ENCODE measurements at places on chromosomes 1 and 21. TPM values are rescaled to one million over a fixed set of nuclear protein-coding genes. Genes with fewer than 3 reads are reported as not detected.

GRCh38 chr1:116966791-116967190 is 34.8 kb upstream of the CD101 start:
- H3K36me3 ChIP-seq: peaks cover 2% of the 10 kb centered on the region
- H3K4me3 ChIP-seq: no peak overlapping the region
- no peak overlapping the region for H3K27ac ChIP-seq
- no peak for DNase-seq
- H3K27me3 ChIP-seq: no peaks in the 10 kb centered on the region
- no peaks in the 10 kb centered on the region for H3K4me1 ChIP-seq

DNA sequence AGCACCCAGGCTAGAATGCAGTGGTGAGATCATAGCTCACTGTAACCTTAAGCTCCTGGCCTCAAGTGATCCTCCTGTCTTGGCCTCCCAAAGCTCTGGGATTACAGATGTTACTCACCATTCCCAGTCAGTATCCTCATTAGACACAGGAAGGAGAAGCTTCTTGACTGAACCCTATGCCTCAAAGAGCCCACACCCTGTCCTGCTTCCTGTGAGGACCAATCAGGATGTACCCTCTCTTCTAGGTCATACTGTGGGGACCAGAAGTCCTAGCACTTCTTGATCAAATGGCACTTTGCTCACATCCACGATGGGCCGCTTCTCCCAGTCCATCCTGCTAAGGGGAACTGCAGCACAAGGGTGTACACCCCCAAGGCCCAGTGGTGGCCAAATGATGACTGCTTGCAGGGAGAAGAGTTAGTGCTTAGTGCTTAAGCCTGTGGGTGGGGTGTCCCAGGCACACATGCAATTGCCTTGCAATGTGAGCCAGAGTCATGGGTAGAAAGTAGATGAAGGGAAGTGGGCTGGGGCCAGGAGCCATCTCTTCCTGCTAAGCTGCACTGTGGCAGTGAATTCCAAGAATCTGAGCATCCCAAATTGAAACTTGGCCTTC is 9.8 kb downstream of the CD34 start:
- H3K4me3 ChIP-seq: no peak overlapping the region
- H3K4me1 ChIP-seq: no peaks in the 10 kb centered on the region
- H3K36me3 ChIP-seq: no peaks in the 10 kb centered on the region
- no peak for DNase-seq
- no peaks in the 10 kb centered on the region for H3K27me3 ChIP-seq
- H3K27ac ChIP-seq: no peak overlapping the region

GRCh38 chr1:184582411-184582810 is 172.2 kb downstream of the EDEM3 start:
- H3K4me1 ChIP-seq: no peaks in the 10 kb centered on the region
- DNase-seq: no peak
- H3K27me3 ChIP-seq: no peaks in the 10 kb centered on the region
- no peaks in the 10 kb centered on the region for H3K36me3 ChIP-seq

RPTN gene
- total RNA-seq: not detected

DNA sequence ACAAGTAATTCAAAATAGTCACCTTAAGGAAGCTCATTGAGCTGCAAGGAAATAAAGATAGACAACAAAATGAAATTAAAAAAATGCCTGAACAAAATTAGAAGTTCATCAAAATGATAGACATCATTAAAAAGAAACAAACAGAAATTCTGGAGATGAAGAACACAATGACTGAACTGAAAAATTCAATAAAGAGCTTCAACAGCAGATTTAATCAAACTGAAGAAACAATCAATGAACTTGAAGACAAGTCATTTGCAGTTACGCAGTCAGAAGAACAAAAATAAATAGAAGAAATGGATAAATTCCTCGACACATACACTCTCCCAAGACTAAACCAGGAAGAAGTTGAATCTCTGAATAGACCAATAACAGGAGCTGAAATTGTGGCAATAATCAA is 390.0 kb upstream of the SPAG17 start:
- H3K27me3 ChIP-seq: no peaks in the 10 kb centered on the region
- no peaks in the 10 kb centered on the region for H3K36me3 ChIP-seq
- no peak overlapping the region for H3K27ac ChIP-seq
- no peak overlapping the region for H3K4me3 ChIP-seq
- no peaks in the 10 kb centered on the region for H3K4me1 ChIP-seq

CASQ2 gene
- 1.5 TPM for total RNA-seq

GRCh38 chr21:26850116-26850643 is 5.0 kb upstream of the ADAMTS1 start:
- no peaks in the 10 kb centered on the region for H3K27me3 ChIP-seq
- no peak overlapping the region for H3K27ac ChIP-seq
- peak; percentile 13 for DNase-seq
- H3K4me3 ChIP-seq: no peak overlapping the region
- H3K4me1 ChIP-seq: no peaks in the 10 kb centered on the region

- DNase-seq: no peak
- no peak overlapping the region for H3K4me3 ChIP-seq
- no peaks in the 10 kb centered on the region for H3K36me3 ChIP-seq
- no peak overlapping the region for H3K27ac ChIP-seq
- H3K4me1 ChIP-seq: peaks cover 6% of the 10 kb centered on the region
These were observed 11.4 kb upstream of the TSPEAR start for GRCh38 chr21:44722731-44723130.

GRCh38 chr1:203045821-203046594 is 19.7 kb downstream of the PPFIA4 start:
- H3K36me3 ChIP-seq: no peaks in the 10 kb centered on the region
- no peaks in the 10 kb centered on the region for H3K27me3 ChIP-seq
- no peaks in the 10 kb centered on the region for H3K4me1 ChIP-seq
- H3K27ac ChIP-seq: no peak overlapping the region
- no peak for DNase-seq

DNA sequence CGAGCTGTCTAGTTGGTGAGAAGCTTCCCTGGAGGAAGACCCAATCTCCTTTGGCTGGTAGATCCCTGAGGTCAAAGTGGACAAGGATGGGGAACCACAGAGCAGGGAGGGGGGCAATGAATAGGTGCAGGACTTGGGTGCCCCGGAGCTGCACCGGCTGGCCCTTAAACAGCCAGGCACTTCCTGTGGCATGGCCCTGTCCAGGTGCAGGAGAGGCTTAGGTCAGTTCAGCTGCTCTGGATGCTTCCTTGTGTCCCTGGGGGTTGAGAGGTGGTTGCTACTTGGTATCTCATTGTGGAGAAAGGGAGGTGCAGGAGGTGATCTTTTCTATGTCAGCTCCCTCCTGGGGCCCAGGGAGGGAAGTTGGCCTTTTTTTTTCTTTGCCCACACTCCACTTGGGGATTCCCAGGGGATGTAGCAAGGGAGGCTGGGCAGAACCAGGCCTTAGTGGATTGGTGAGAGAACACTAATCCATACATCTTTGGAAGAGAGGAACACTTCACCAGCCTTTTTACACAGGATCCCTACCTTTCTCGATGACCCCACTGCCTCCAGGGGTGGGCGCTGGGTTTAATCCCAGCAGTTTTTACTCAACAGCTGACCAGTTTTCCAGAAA is 1.2 kb upstream of the ST3GAL3 start:
- H3K27me3 ChIP-seq: no peaks in the 10 kb centered on the region
- peaks cover 33% of the 10 kb centered on the region for H3K36me3 ChIP-seq
- H3K27ac ChIP-seq: no peak overlapping the region

RIMS3 gene
- 3.8 TPM for total RNA-seq

DNA sequence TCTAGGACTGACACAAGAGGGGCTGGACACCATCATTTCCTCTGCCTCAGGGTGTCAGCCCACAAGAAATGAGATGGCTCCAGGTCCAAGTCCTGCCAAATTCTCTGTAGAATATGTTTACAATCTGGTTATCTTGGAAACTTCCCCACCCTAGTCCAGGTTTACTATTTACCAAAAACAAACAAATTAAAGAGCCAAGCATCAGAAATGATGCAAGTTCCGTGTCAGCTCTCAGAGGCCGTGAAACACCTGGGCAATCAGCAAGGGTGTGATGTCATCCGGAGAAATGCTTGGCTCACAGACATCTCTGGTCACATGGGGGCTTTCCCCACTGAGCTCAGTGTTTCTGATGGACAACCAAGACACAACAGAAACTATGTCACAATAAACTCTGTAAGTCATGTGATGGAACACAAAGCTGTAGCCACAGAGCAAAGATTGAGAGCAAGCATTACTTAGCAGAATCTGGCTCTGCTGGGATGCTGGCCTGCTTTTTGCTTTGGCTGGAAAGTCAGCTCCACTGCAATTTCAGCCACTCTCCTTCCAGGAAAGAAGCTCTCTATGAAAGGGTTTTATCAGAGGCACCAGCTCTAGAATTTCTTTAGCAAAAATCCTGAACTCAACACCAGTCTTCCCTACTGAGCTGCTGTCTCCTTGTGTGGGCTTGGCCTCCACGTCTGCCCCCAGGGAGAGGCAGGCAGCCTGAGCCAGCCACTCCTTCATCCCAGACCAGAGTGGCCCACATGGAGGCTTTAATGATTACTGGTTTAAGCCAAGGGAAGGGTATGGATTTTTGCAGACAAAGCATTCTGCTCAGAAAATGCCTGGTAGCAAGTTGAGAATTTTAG is 55.9 kb downstream of the NENF start:
- peak overlapping the region; percentile 54 for H3K27ac ChIP-seq
- no peak overlapping the region for H3K4me3 ChIP-seq
- H3K27me3 ChIP-seq: no peaks in the 10 kb centered on the region
- DNase-seq: peak; percentile 57
- peaks cover 18% of the 10 kb centered on the region for H3K4me1 ChIP-seq

- no peaks in the 10 kb centered on the region for H3K4me1 ChIP-seq
- no peaks in the 10 kb centered on the region for H3K36me3 ChIP-seq
- no peak for DNase-seq
- no peaks in the 10 kb centered on the region for H3K27me3 ChIP-seq
These were observed 130.7 kb upstream of the TNR start for GRCh38 chr1:175874081-175874480.

CCDC27 gene
- total RNA-seq: not detected

- H3K4me3 ChIP-seq: no peak overlapping the region
- H3K4me1 ChIP-seq: peaks cover 8% of the 10 kb centered on the region
- no peaks in the 10 kb centered on the region for H3K36me3 ChIP-seq
- H3K27me3 ChIP-seq: no peaks in the 10 kb centered on the region
These were observed 140.9 kb downstream of the RHOU start for GRCh38 chr1:228876187-228876586.

DNA sequence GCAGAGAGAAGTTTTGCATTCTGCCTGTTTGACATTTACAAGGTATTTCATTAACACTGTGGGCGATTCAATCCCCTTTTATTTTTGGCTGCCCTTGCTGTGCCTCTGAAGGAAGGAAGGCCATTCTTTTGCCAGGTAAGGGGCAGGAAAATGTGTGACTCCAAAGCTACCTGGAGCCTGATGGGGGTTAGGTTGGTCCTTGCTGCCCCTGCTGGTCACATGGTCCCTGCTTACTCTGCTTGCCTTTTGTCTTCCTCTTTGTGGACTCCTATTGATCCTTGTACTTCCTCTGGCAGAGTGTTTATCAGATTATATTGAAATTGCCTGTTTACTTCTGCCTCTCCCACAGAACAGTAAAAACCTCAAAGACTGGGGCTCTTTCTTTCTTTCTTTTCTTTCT is 65.7 kb downstream of the ST6GALNAC3 start:
- peak overlapping the region; percentile 74 for H3K27ac ChIP-seq
- H3K36me3 ChIP-seq: no peaks in the 10 kb centered on the region
- H3K4me3 ChIP-seq: no peak overlapping the region
- peak; percentile 20 for DNase-seq
- no peaks in the 10 kb centered on the region for H3K27me3 ChIP-seq
- peaks cover 92% of the 10 kb centered on the region for H3K4me1 ChIP-seq

- H3K4me3 ChIP-seq: no peak overlapping the region
- peaks cover 6% of the 10 kb centered on the region for H3K4me1 ChIP-seq
- H3K36me3 ChIP-seq: no peaks in the 10 kb centered on the region
- H3K27ac ChIP-seq: no peak overlapping the region
- H3K27me3 ChIP-seq: no peaks in the 10 kb centered on the region
- DNase-seq: no peak
These were observed 123.7 kb downstream of the FOXD2 start for GRCh38 chr1:47561523-47562007.

- no peaks in the 10 kb centered on the region for H3K4me1 ChIP-seq
- no peak overlapping the region for H3K27ac ChIP-seq
- no peaks in the 10 kb centered on the region for H3K27me3 ChIP-seq
- H3K4me3 ChIP-seq: no peak overlapping the region
- no peaks in the 10 kb centered on the region for H3K36me3 ChIP-seq
These were observed 226.9 kb downstream of the SETD4 start for GRCh38 chr21:35833388-35833787.

DNA sequence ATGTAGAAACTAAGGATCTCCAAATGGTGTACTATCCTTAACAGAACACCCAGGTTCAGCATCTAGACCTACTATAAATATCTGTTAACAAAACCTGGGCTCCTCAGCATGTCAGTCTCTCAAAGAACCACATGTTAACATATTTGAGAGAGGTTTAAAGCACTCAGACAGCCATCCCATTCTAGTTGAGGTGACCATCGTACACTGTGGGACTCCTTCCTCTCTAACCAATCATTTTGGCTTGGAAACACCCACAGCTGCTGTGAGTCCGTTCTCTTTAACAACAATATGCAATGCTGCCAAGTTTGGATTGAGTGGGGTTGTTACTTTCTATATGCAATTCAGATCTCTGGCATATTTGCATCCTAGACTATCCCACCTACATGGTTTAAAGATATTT is 105.8 kb downstream of the MRPL39 start:
- no peaks in the 10 kb centered on the region for H3K36me3 ChIP-seq
- H3K27me3 ChIP-seq: no peaks in the 10 kb centered on the region
- no peaks in the 10 kb centered on the region for H3K4me1 ChIP-seq
- H3K27ac ChIP-seq: no peak overlapping the region
